ENCODE measurements at places on chromosomes 3 and 15. TPM values are rescaled to one million over a fixed set of nuclear protein-coding genes. Genes with fewer than 3 reads are reported as not detected.

The UACA gene
- polyA plus RNA-seq, result 153 TPM

The ECE2 gene
- not detected for polyA plus RNA-seq

DNA sequence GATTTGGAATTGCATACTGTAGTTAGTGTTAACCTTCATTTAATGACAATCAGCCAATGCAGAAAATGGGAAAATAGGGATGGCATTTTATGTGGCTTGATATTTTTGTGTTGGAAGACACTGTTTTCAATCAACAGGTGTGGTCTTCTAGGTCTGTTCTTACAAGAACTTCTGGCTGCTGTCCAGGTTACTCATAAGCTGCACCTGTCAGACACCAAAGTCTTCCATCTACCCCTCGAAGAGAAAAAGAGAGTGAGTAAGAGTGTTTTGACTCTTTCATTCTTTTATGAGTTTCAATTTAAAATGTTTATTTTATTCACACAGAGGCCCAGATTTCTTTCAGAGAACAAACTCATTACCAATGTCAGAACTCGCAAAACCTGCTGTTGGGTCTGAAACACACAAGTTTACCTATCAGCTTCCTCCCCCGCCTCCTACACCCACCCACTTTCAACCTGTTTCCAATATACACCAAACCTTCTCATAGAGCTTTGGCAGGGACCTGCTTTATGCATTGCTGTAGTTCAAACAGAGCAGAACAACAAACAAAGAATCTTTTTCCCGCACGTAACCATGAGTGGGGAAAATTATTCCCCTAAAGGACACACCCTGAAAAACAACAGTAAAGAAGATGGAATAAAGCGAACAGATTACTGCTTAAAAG is 767.7 kb upstream of the ALCAM start:
- no peak for DNase-seq

DNA sequence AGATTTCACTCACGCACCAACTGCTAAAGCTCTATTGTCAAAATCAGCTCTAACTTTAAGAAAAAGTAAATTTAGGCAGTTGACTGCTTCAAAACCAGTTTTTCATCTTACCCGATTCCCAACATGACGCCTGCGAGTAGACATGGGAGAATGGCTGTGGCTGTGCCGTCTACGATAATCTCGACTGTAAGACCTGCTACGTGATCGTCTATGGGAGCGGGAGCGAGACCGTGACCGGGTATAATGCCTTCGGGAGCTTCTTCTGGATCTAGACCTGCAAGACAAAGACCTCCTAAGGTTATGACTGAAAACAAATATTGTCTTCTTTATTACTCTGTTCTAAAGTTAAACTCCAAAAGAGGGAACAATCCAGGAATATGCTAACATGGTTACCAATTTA is 12.5 kb downstream of the TRA2B start:
- DNase-seq, result no peak

DNA sequence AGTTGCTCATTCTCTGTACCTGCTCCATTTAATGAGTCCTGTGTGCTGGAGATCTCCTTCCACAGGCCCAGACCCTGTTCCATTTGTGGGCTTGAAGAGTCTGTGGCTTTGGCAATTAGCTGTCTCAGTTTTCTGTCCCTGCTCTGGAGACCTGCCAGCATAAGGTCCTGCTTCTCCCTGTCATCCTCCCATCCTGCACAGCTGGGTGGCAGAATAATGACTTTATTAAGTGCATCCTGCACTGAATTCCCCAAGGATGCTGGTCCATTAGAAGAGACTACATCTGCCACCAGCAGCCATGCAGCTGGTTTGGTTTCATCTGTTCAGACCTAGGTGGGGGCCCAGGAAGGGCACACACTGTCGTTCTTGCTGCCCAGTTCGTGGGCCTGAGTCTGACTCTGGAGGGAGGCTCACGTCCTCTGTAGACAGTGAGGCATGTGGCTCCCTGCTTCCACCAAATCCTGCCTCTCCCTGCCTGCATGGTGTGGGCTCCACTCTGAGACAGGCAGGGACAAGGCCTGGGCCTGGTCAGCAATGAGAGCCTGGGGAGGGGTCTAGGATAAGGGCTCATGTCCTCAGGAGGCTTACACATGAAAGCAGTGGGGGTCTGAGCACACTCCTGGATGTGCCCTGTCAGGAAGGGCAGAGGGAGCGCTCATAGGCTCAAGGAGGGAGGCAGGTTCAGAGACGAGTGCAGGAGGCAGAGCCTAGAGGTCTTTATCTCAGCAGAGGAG is 78.4 kb upstream of the PRR23E start:
- DNase-seq, result no peak

DNA sequence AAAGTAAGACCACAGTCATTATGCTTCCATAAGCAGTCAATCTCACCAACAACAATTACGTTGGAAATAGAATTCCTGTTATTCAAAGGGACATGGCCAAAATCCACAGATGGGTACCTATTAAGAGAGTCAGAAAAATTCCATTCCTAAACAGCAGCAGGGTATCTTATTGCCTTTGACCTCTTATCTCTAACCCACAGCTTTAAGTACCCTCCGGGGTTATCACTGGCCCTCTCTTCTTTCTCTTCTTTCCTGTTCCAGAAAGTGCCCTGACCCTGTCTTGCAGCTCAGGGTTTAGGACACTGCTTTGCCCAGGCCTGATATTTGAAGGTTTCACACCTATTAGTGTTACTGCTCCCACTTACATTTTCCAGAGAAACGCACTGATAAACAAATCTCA is 428.7 kb downstream of the TBC1D5 start:
- DNase-seq, result no peak

- peak; percentile 33 for DNase-seq
Observed at GRCh38 chr15:73991260-73991659, 835 bp downstream of the STOML1 start.

DNA sequence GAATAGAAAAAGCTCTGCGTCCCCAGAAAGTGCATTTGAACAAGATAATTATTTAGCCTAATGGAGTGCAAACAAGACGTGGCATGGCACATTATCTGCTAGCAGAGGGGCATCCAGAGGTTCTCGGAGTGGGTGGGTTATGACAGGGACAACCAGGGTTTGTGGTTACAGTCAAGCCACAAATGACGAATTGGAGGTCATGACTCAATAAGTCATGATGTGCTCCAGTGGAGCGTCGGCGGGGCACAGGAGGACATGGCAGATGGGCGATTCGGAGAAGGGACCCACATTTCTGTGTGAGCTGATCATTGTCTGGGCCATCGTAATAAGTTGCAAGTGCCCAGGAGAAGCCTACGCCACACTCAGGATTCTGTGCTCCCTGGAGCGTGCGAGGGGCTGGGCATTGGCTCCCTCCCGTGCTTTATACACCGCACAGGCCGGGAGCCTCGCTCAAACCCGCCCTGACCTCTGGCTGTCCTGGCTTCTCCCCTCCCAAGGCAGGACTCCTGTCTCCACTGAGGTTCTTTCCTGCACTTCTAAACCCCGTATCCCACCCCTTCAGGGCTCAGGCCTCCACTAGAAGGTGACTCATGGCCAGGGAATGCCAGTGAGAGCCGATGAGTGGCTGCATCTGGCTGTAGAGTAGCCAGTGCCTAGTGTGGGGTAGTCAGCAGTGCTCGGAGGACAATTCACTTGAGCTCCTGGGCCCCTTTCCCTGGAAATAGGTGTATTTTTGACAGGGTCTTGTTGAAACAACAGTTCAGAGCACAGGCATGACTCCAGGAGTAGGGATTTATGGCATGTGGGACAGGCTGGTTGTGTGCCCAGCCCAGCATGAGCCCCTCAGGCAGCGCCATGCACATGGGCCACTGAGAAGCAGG is 67.4 kb downstream of the GRIP2 start:
- DNase-seq, result no peak
